Mucosa of gallbladder (tissue), 1 donor: ENCODE measurements at places on chromosomes 13 and 19. TPM values are rescaled to one million over a fixed set of nuclear protein-coding genes. Genes with fewer than 3 reads are reported as not detected.

DNA sequence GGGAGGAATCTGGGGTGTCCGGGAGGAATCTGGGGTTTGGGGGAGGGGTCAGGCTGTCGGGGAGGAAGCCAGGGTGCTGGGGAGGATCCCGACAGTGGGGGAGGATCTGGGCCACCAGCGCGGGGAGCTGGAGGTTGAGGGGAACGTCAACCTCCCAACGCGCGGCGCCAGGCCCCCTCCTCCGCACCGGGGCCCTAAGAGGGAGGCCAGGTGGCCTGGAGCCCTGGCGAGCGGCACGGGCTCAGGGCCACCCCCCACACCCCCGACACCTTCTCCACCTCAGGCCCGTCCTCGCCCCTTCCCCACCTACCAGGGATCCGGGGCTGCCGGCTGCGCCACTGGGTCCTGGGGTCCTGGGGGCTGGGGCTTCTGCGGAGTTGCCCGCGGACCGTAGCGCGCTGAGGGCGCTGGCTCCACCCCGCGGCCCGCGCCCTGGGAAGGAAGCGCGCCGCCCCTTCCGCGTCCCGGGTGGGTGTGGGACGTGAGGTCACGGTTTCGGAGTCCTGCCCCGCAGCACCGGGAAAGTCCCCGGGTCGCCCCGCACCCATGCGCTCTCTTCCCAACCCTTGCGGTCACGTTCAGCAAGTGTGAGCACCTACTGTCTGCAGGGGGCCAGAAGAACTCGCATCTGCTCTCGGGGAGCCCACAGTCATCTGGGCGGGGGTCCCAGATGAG, at the start of gene TICAM1:
TICAM1 (minus strand) TSS at position 409 of the 675 bp plus-strand sequence. CDS start 13,335 bp downstream, outside the sequence.
- peak; percentile 66 for DNase-seq

GRCh38 chr19:33468361-33469170, 53.0 kb downstream of the PEPD start:
- DNase-seq: no peak

DNA sequence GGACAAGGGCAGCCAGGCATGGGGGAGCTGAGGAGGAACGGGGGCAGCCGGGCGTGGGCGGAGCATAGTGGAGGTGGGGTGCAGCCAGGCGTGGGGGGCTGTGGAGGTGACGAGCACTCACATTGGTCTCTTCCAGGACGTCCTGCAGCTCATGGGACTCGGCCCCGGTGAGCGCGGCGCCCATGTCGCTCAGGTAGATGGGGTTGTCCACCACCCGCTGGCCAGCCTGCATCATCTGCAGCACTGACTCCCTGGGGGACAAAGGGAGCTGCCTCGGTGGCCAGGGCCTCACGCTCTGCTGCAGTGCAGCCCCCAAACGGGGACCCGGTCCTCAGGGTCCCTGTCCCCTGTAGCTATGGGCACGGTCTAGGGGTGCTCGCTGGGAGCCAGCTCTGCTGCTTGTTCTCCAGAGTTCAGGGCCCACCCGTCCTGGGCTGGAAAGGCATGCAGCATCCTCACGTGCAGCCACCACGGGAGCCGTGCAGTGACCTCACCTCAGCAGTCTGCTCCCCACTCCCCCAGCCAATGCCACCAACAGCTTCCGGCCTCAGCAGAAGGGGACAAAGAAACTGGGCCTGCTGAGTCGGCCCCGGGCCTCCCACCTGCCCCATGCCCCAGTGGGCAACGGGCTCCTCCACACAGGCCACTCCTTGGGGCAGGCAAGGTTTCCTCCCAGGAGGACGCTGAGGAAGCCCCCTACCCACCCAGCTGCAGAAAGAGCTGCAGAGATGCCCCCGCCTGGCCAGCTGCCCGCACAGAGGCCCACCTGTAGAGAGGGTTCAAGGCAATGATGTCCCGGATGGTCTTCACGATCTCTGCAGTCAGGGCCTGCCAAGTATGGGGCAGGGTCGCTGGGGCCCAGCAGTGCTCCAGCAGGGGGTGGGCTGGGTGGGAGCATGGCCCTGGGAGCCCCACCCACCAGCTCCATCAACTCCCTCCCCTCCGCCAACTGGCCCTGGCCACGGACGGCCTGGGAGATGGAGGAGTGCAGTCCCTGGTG, 12.1 kb downstream of the LONP1 start:
- DNase-seq: no peak

GRCh38 chr13:51501592-51502152, 48.8 kb upstream of the INTS6 start:
- no peak for DNase-seq

DNA sequence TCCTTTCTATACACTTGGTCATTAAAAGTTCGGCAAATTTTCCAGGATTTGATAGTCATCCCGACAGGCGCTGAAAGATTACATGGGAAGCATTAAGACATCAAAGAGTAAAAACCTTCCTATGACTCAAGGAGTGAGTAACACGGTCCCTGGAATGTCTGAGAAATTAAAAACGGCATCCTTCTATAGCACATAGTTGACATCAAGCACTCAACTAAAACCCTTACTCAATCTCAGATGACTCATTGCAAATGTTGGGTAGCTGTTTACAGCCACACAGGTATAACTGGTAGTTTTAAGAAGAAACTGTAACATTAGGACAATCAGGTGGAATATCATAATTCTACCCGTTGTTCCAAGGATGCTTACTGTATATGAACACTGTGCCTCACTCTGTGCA, 6.4 kb upstream of the LGALS13 start:
- DNase-seq: no peak

DNA sequence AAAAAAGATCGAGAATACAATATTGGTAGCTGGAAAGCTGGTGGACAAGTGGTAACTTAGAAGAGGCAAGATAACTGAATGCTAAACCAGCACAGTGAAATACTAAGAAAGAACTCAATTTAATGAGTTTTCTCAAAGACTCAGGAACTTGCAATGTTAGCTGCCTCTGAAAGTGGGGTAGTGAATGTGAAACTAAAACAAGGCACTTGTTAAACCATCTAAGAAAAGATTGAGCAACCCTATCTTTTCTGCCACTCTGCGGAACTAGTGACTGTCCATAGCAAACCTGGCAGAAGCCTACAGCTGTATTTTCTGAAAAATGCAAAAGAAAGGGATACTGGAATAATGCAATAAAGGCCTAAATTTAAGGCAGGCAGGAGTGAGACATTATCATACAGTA, 1574.4 kb upstream of the PRR20A start:
- no peak for DNase-seq

DNA sequence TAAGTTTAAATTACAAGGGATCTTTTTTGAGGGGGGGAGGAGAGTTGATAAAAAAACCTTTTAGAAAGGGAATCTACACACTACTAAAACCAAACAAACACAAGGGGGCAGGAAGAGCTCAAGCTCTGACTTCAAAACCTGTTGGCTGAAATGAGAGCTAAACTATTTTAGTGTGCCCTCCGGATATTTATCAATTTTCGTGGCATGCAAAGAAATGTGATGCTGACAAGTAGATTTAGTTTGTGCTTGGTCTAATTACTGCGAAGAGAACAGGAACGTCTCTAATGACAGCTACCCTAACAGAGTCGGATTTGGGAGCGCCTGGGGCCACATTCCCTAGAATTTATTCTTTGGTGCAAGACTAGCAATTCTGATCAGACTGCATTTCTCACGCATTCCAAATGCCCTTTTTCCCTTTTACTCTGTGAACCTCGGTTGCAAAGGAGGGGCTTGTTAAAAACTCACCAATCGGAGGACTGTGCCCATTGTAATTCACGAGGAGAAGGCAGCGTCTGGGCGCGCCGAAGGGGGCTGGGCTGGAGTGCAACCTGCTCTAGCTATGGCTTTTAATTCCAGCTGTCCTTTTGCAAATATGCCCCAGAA, 802 bp upstream of the FREM2 start:
- no peak for DNase-seq

- DNase-seq: no peak
Measured at GRCh38 chr13:109126891-109127641, 497.7 kb downstream of the MYO16 start.

GRCh38 chr19:31962561-31962996, 382.8 kb upstream of the ZNF507 start:
- DNase-seq: no peak

- DNase-seq: no peak
Measured at GRCh38 chr19:1287354-1288225, 1.9 kb downstream of the EFNA2 start.

DNA sequence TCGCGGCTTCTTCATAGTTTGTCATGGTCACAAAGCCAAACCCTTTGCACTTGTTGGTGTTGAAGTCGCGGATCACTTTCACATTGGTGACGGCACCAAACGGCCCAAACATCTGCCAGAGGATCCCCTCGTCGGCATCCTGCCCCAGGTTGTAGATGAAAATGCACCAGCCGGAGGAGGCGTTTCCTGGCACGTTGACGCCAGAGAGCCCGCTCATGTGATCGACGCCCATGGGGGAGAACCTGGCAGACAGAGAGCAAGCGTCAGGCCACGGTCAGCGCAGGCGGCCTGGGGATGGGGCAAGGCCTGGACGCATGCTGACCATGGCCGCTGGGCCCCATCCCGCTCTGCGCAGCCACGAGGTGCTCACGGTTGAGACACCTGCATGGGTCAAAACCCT, 20.1 kb upstream of the TIMM44 start:
- no peak for DNase-seq

DNA sequence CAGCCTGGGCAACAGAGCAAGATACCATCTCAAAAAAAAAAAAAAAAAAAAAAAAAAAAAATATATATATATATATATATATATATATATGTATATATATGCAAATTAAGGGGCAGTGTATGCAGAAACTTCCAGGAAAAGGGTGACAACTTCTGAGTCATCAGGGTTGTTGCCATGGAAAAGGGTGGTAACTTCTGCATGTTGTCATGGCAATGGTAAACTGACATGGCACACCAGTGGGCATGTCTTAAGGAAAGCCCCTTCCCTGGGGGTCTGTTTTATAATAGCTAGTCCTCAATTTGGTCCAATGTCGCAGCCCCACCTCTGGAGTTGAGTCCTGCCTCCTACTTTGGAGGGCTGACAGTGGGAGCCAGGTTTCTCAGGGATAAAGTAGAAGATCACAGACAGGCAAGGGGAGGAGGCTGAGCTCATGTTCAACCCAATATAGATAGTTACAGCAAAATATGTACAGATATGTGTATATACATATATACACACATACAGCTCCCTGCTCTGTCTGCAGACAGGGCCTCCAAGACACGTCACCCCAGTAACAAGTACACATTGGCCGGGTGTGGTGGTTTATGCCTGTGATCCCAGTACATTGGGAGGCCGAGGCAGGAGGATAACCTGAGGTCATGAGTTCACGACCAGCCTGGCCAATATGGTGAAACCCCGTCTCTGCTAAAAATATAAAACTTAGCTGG, 7.2 kb upstream of the FCHO1 start:
- no peak for DNase-seq

- no peak for DNase-seq
Measured at GRCh38 chr13:109154146-109154545, 524.7 kb downstream of the MYO16 start.

DNA sequence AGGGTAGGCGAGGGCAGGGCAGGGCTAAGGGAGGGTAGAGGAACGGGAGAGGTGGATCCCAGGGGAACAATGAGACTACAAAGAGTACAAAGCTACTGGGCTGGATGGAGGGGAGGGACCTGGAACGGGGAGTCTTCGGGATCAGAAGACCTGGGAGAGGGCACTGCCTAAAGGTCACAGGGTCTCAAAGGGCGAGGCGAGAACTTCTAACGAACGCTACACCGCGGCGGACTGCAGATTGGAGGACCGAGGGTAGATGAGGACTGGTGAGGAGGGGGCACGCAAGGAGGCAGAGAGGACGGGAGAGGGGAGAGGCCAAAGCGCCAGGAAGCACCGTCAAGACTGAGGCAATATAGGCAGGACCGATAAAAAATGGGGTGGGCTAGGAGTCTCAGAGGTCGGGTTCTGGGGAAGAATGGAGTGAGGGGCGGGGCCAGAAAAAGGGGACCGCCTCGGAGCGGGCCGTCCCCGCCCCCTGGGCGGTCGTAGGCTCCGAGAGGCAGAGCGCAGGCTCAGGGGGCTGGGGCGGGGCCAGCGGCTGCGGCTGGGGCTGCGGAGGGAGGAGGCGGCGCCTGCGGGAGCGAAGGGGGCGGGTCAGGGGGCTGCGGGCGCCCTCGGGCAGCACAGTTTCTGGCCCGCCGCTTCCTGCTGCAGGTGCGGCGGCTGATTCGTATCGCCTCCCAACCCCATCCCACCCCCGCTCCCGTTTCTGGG, 1.3 kb upstream of the KCNC3 start:
- DNase-seq: peak; percentile 78

DNA sequence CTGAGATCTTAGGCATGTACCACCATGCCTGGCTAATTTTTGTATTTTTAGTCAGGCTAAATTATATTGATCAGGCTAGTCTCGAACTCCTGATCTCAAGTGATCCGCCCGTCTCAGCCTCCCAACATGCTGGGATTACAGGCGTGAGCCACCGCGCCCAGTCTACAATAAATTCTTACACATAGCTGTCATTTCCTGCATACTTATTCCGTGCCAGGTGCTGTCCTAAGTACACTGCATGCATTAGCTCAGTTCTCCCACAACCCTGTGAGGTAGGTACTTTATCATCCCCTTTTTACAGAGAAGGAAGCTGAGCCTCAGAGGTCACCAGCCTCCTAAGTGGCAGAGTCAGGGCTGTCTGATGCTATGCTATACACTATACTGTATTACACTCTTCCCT, 7.2 kb upstream of the RHPN2 start:
- no peak for DNase-seq

DNA sequence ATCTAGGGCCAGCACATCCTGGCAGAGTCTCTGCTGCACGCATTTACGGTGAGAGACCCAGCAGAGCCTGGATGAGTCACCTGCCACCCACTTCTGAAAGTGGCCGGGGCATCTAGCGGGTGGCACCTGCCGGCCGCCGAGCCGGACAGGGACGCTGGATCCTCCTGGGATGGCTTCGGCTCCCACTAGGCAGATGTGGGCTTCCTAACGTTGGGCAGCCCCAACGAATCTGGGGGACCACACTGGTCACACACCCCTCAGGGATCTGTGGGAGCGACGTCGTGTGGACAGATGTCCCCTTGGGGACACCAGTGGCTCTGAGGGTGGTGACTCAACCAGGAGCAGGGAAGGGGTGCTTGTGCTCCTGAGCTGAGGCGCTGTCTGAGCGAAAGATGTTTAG, 32.2 kb downstream of the TMEM255B start:
- DNase-seq: no peak

DNA sequence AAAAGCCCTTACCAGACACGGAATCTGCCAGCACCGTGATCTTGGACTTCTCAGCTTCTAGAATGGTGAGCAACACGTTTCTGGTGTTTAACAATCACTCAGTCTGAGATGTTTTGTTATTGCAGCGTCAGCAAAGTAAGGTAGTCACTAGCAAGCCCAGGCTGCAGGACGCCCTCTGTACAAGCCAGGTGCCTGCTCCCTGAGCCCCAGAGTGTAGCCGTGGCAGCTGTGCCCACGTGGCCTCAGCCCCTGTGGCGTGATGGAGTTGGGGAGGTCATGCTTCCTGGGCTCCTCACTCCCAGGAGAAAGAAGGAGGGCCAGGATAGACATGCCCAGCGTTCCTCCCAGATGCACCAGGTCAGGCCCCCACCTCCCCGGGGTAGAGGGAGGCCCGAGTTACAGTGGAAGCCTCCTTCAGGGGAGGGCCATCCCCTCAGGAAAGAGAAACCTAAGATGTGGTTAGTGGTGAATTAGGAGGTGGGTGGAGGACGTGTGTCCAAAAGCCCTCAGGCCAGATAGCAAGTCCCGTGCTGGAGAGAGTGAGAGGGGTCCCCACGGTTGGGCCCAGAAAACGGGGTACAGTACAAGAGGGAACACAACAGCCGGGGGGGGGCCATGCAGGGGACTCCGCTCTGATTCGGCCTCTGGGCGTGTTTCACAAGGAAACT, 169.6 kb upstream of the SOX1 start:
- no peak for DNase-seq

- peak; percentile 88 for DNase-seq
Measured at GRCh38 chr13:53010374-53011105, 18.1 kb upstream of the OLFM4 start.

The CASP14 gene
- not detected for total RNA-seq

The RGL3 gene
- 72.0 TPM for total RNA-seq

The FGF22 gene
- 0.17 TPM for total RNA-seq

The ABCC4 gene
- 39.8 TPM for total RNA-seq

The UNC13A gene
- total RNA-seq: 0.78 TPM

The ATP8A2 gene
- 0.29 TPM for total RNA-seq
